NCI-H1092 treated with DMSO at 0.1 percent for 48 hours (cell line): ENCODE measurements at places on chromosomes 3 and 15.

GRCh38 chr3:62144482-62144881 lies 228.9 kb downstream of the FEZF2 start:
- no peak for DNase-seq

DNA sequence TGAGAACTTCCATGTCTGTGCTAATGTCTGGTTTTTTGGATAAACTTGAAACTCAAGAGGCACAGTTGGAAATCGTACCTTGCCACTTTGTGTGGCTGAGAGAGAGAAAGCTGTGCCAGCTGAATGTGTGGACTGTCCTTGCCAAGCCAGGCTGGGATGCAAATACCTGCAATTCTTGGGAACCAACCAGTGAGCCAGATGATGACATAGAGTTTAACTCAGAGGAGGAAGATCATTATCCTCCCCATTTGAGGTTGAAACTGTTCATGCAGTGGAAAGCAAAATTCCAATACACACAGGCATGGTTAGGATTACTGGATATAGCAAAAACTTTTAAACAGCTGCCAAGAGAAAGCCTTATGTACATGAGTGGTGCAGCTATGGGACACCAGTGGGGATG lies 451.4 kb upstream of the NPAP1 start:
- no peak for DNase-seq

GRCh38 chr3:39140341-39140971 lies 12.9 kb downstream of the CSRNP1 start:
- no peak for DNase-seq

GRCh38 chr3:23691357-23691895 lies 114.3 kb upstream of the UBE2E1 start:
- no peak for DNase-seq

DNA sequence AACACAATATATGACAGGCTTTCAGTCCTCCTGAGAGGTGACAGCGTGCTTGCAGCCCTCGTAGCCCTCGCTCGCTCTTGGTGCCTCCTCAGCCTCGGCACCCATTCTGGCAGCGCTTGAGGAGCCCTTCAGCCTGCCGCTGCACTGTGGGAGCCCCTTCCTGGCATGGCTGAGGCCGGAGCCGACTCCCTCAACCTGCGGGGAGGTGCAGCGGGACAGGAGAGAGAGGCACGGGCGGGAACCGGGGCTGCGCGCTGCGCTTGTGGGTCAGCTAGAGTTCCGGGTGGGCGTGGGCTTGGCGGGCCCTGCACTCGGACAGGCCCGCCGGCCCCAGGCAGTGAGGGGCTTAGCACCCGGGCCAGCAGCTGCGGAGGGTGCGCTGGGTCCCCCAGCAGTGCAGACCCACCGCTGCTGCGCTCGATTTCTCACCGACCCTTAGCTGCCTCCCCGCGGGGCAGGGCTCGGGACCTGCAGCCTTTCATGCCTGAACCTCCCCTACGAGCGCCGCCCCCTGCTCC lies 60.4 kb upstream of the HRH1 start:
- no peak for DNase-seq

- no peak for DNase-seq
These were observed 11.8 kb downstream of the KPNA1 start for GRCh38 chr3:122502941-122503340.

- DNase-seq: no peak
These were observed 44.0 kb upstream of the ALCAM start for GRCh38 chr3:105322570-105323273.
